Naive thymus-derived CD8-positive, alpha-beta T cell (primary cell): ENCODE measurements at places on chromosomes 16 and 17.

- DNase-seq = no peak
Measured at GRCh38 chr17:75673487-75673886, 6.3 kb downstream of the SAP30BP start.

- no peak for DNase-seq
Measured at GRCh38 chr17:46138473-46138872, 54.8 kb downstream of the KANSL1 start.

- no peak for DNase-seq
Measured at GRCh38 chr16:56244612-56245011, 53.3 kb downstream of the GNAO1 start.

DNA sequence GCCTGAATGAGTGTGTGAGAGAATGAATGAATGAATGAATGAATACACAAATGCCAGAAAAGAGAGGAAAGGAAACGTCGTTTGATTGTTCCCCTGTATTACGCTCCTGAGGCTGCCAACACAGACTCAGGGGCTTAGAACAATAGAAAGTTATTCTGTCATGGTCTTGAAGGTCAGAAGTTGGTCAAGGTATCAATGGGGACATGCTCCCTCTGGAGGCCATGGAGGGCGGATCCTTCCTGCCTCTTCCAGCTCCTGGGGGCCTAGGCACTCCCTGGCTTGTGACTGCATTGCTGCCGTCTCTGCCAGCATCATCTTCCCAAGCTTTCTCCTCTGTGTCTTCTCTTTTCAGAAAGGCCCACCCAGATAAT lies 1.5 kb upstream of the SLC38A8 start:
- DNase-seq = no peak

DNA sequence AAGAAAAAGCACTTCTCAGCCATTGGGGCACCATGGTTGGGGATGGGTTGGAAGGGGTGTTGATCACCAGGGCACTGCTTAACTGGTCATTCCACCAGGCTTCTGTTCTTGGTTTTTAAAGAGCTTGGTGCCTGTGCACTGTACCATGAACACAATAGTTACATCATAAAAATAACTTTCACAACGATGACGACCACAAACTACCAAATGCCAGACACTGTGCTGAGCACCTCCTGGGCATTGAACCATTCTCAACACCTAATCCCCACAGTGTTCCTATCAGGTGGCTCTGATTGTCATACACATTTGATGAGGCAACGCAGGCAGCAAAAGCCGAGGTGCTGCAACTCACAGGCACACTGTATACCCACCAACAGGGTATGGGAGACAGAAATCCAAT lies 208.0 kb downstream of the FOXL1 start:
- no peak for DNase-seq

DNA sequence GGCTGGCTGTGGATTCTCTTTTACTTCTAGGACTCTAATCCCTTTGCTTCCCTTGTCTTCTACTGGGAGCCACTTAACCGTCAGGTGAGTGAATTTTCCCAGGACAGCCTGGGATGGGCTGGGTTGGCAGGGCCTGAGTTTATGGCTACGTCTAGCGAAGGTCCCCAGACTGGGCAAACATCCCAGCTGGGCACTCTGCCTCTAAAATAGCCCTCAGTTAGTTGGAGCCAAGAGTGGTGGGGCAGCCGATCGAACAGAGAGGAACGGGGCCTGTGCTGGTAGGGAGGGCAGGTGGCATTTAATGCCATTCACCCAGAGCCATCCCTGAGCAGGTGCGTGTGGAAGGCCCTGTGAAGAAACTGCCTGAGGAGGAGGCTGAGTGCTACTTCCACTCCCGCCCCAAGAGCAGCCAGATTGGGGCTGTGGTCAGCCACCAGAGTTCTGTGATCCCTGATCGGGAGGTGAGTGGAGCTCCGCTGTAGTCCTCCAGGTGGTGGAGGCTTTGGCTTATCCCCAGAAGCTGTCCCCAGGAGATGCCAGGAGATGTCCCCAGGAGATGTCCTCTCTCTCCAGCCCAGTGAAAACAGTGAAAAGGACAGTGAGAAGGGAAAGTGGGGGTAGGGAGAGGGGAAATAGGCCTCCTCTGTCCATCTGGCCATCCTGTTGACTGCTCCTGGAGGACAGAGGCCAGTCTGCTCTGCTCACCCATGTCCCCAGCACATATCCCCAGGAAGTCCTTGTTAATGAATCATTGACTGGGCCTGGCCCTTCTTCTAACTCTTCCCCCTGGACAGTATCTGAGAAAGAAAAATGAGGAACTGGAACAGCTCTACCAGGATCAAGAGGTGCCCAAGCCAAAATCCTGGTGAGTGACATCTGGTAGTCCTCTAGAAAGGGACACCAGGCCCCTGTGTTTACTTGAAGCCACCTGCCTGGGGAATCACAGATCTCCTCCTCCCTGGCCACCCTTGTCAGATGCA lies 4.4 kb downstream of the PNPO start:
- DNase-seq = no peak

DNA sequence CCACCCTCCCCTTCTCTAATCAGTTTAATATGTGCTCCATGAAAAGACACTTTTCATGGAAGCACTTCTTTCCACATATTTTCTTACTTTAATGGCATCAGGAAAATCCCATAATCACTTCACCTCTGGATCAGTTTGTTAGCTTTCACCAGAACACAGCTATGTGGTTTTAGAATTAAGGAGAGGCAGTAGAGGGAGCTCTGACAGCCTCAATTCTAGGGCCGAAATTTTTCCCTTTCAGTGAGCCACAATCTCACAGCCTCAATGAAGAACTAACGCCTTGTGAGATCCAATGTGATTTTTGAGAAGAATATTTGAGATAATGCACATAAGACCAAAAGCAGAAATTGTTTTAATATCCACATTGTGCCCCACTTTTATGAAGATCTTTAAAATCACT lies 1494.0 kb upstream of the CDH8 start:
- no peak for DNase-seq

DNA sequence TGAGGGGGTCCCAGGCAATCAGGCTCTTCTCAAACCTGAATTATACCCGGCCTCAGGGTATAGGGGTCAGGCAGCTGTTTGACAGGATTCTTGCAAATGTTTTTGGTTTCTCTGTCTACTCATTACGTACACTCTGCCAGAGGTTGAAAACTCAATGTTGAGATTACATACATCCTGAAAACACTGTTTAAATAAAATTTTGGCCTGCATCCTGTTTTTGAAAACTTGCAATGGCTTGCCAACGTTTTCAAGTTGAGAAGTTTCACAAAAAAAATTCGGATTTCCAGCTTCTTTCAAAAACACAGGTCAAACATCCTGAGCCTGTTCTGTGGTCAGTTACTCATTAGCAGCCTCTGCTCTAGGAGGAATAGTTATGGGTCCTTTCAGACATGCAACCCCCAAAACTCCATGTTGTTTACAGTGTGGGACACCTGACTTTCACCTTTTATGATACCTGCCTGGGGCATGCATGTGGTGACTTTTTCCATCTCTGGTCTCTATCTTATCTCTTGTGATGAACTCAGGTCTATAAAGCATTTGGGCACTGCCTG lies 577.8 kb downstream of the WWOX start:
- no peak for DNase-seq
